ENCODE measurements at places on chromosomes 3 and 15. TPM values are rescaled to one million over a fixed set of nuclear protein-coding genes. Genes with fewer than 3 reads are reported as not detected.

- no peak overlapping the region for H3K27ac ChIP-seq
- no peaks in the 10 kb centered on the region for H3K4me1 ChIP-seq
- no peaks in the 10 kb centered on the region for H3K36me3 ChIP-seq
Measured at GRCh38 chr3:1318296-1319005, 225.6 kb downstream of the CNTN6 start.

GRCh38 chr3:10600296-10600714, 94.9 kb upstream of the ATP2B2 start:
- H3K27ac ChIP-seq: no peak overlapping the region
- H3K27me3 ChIP-seq: peaks cover 72% of the 10 kb centered on the region
- H3K36me3 ChIP-seq: no peaks in the 10 kb centered on the region
- no peaks in the 10 kb centered on the region for H3K4me1 ChIP-seq

DNA sequence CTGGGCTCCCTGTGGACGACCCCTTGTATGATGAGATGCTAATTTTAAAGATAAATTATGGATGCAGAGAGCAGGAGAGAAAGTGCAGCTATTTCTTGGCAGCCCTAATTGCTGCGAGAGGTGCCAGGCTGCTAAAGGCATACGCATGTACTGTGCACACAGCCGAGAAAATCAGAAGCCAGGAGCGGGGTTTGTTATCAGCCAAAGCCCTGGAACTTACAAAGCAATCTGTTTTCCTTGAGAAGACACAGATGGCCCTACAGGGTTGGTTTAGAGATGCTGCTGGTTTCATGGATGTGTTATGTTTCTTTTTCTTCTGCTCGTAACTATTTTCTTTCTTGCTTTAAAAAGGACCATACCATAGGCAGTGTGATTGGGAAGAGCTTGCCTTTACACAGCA, 11.7 kb upstream of the CCK start:
- no peak for DNase-seq
- H3K36me3 ChIP-seq: no peaks in the 10 kb centered on the region
- H3K4me3 ChIP-seq: no peak overlapping the region
- H3K27ac ChIP-seq: no peak overlapping the region

DNA sequence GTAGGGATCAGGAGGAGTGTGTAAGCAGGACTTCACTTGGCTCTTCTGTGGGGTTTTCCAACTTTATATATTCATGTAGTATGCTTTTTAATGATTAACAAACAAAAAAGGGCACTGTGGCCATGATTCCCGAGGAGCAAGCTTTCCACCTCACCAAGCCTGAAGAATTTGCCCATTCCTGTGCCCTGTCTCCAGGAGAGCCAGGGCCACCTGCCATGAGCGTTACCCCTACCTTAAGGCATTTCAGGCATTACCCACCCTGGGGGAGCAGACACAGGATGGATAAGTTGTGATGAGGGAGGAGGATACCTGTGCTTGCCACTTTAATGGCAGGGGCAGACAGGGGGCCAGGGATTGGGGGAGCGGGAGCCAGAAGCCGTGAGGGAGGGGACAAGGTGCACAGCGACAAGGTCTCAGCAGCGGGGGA, 3.0 kb downstream of the TRPM1 start:
- no peaks in the 10 kb centered on the region for H3K4me1 ChIP-seq
- H3K4me3 ChIP-seq: no peak overlapping the region

DNA sequence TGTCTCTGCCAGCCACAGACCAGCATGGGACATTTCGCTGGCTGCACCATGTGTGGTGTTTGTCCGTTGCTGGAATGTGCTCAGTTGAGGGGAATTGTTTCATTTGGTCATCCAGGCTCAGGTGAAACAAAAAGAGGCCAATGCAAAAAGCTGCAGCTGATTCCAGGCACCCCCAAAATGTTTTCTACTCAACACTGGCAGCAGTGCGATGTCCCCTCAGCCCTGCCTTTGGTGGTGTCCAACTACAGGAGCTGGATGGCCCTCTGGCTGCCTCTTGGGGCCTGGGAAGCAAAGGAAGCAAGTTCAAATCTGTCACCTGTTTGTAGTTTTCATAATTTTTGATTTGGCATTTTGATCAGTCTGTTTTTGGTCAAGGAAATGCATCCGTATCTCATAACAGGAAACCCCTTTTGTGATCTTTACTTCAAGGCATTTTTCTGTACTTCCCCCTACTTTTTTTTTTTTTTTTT, 141.8 kb downstream of the EEFSEC start:
- no peaks in the 10 kb centered on the region for H3K27me3 ChIP-seq
- H3K4me1 ChIP-seq: peaks cover 6% of the 10 kb centered on the region
- no peak overlapping the region for H3K27ac ChIP-seq
- no peak for DNase-seq
- H3K36me3 ChIP-seq: no peaks in the 10 kb centered on the region

- no peak overlapping the region for H3K4me3 ChIP-seq
- no peak for DNase-seq
- H3K36me3 ChIP-seq: no peaks in the 10 kb centered on the region
- peak overlapping the region; percentile 73 for H3K27ac ChIP-seq
- H3K4me1 ChIP-seq: peaks cover 2% of the 10 kb centered on the region
Measured at GRCh38 chr15:38267421-38268022, 14.9 kb downstream of the SPRED1 start.

DNA sequence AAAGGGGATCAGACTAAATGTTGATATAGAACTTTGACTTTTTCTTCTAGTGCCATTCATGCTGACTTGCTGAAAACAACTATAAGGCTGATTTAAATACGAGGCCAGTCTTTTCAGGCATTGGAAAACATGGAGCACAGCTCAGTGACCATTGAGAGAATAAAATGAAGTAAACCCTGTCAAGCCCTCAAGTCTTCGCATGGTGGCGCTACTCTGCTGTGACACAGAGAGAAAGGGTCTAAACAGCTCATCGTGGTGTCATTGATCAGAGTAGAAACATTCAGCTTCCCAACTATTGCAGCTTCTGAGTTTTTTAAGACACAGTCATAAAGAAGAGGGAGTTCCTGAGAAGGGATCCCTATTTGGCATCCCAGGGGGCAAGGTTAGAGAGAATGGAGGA, 716.2 kb downstream of the DIPK2A start:
- no peak for DNase-seq
- H3K4me1 ChIP-seq: no peaks in the 10 kb centered on the region
- no peak overlapping the region for H3K4me3 ChIP-seq
- no peaks in the 10 kb centered on the region for H3K27me3 ChIP-seq
- H3K27ac ChIP-seq: no peak overlapping the region
- H3K36me3 ChIP-seq: no peaks in the 10 kb centered on the region

DNA sequence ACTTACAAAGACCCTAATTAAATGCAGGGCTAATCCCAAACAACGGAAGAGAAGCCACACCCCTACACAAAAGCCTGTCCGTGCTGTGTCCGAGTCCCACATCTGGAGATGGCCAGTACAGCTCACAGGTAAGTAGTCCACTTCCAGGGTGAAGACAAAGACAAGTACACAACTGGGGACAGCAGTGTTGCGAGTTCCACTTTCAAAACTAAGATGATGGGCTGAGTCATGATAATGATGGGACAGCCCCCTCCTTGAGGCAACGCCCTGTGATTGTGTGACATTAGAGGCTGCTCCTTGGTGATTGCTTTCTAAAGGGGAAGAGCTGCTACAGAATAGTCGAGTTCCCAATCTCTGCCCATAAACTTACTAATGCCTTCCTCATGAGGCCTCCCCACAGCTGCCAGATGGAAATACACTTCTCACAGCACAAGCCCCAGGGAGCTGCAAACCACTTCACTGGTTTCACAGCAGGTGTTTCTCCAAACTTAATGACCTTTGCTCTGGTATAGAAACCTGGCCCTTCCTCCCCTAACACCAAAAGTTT, 27.6 kb downstream of the RFT1 start:
- no peak for DNase-seq
- no peak overlapping the region for H3K4me3 ChIP-seq
- no peaks in the 10 kb centered on the region for H3K4me1 ChIP-seq
- peaks cover 64% of the 10 kb centered on the region for H3K36me3 ChIP-seq

- H3K4me3 ChIP-seq: no peak overlapping the region
- no peaks in the 10 kb centered on the region for H3K27me3 ChIP-seq
- peaks cover 26% of the 10 kb centered on the region for H3K36me3 ChIP-seq
Measured at GRCh38 chr3:71299160-71299559, 284.4 kb downstream of the FOXP1 start.

- H3K27ac ChIP-seq: no peak overlapping the region
- DNase-seq: no peak
- no peak overlapping the region for H3K4me3 ChIP-seq
- peaks cover 13% of the 10 kb centered on the region for H3K27me3 ChIP-seq
- no peaks in the 10 kb centered on the region for H3K4me1 ChIP-seq
- no peaks in the 10 kb centered on the region for H3K36me3 ChIP-seq
Measured at GRCh38 chr15:61035311-61035710, 193.8 kb downstream of the RORA start.

DNA sequence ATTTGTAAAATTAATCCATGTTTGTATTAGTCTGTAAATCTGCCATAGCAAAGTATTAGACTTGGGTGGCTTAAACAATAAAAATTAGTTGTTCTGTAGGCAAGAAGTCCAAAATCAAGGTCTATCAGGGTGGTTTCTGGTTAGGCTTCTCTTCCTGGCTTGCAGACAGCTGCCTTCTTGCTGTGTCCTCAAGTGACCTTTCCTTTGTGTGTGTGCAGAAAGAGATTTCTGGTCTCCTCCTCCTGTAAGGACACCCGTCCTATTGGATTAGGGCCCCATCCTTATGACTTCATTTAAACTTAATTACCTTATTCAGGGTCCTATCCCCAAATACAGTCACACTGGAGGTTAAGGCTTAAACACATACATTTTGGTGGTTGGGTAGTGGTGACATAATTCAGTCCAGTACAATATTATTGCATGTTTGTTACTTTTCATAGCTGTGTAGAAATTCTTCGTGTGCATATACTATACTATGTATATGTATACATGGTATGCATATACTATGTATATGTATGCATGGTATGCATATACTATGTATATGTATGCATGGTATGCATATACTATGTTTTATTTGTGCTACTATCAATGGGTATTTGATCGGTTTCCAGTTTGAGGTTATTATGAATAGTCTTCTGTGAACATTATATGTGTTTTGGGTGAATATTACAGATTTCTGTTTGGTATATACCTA, 57.9 kb upstream of the RNU6-1 start:
- no peak overlapping the region for H3K27ac ChIP-seq
- no peaks in the 10 kb centered on the region for H3K36me3 ChIP-seq
- H3K4me1 ChIP-seq: no peaks in the 10 kb centered on the region
- no peak overlapping the region for H3K4me3 ChIP-seq
- no peak for DNase-seq
- no peaks in the 10 kb centered on the region for H3K27me3 ChIP-seq

DNA sequence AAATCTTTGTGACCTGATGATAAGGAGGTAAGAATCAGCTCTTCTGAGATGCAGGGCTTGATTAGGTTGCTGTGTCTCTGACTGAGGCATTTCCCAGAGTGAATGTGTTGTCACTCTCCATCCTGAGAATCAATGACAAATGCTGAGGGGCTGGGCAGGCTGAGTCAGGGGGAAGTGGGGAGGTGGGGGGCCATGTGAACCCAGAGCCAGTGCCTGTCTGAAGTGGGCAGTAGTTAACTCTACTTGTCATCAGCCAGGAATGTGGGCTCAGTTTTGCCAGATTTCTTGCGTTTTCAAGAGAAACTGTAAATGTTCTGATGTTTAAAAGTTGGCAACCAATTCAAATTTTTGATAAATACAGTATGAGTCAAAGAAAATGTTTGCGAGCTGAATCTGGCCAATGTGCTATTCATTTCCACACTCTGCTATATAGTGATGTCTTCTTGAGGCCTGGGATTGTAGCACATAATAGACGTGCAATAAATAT, 3.1 kb upstream of the BNC1 start:
- H3K27me3 ChIP-seq: no peaks in the 10 kb centered on the region
- peak overlapping the region; percentile 71 for H3K27ac ChIP-seq
- DNase-seq: peak; percentile 90
- H3K4me1 ChIP-seq: peaks cover 53% of the 10 kb centered on the region

DNA sequence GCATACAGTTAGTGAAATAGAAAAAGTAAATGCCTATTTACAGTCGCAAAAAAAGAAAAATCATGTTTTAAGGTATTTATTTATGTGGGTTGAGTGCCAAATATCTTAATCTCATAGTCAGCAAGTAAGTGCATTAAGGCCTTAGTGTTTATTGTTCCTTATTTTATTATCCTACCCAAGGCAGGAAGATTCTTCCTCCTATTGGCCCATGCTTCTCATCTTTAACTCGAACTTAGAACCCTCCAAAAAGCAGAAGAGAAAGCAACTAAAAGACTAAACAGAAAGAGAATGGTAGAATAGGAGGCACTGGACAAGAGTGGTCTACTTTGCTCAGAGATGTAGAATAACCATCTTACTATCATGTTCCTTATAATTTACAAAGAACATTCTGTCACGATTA, 7.5 kb downstream of the RFX7 start:
- H3K27me3 ChIP-seq: no peaks in the 10 kb centered on the region
- H3K4me1 ChIP-seq: peaks cover 33% of the 10 kb centered on the region
- H3K4me3 ChIP-seq: no peak overlapping the region
- peaks cover 33% of the 10 kb centered on the region for H3K36me3 ChIP-seq

SHF gene
- total RNA-seq: 0.44 TPM

PRSS50 gene
- not detected for total RNA-seq

ADGRG7 gene
- not detected for total RNA-seq

C3orf20 gene
- total RNA-seq: not detected

PLIN1 gene
- 0.17 TPM for total RNA-seq

TM4SF18 gene
- total RNA-seq: not detected

MRAS gene
- total RNA-seq: 5.2 TPM

ETV5 gene
- total RNA-seq: 93.0 TPM

ARHGEF26 gene
- 0.63 TPM for total RNA-seq

IL17RE gene
- total RNA-seq: 5.5 TPM

LRTM1 gene
- not detected for total RNA-seq

All from MCF 10A (cell line).